ENCODE measurements at places on chromosomes 7 and 10.

DNA sequence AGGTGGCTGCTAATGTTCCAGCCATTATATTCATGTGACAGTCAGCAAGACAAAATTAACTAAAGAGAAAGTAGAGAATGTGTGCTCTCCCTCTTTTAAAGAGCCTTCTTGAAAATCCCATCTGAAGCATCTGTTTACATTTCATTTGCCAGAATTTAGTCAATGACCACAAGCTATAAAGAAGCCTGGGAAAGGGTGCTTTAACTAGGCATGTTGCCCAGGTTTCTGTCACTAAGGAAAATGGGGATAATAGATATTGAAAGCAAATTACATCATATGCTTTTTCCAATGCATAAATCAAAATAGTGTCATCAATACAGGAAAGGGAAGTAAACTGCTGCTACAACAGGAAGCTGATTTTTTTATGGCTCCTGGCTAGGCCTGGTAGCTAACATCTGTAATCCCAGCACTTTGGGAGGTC lies 67.7 kb downstream of the ELAPOR2 start:
- DNase-seq, result no peak

DNA sequence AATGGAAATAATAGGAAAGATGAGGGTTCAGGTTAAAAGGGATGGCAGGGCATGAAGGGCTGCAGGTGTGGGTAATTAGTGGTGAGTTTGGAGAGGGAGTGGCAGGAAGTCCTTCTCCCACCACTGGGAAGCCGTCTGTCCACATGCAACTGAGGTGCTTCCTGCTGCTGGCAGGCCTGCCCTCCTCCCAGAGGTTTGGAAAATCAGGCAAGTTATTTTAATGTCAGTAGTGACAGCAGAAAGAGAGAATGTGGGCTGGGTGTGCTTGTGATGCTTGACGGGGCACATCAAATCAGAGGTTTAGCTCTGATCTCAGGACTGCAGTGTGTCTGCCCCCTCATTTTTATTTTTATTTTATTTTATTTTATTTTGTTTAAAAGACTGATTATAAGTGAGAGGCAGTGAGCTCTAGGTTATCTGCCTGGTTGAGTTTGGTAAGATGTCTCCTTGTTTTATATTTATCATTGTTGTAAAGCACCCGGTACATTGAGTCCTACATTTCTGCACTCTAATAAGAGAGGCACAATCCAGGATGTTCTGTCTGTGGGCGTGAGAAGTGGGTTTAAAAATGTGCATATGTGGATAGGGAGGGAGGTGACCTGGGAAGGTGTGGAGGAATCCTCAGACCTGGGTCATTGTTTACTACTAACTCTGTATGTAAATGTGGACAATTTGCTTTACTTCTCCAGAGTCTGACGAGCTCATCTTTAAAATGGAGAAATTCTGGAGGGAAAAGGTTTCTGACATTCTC lies 504.4 kb downstream of the LRMDA start:
- DNase-seq, result no peak

GRCh38 chr7:5774790-5775189 lies 6.7 kb downstream of the RNF216 start:
- no peak for DNase-seq

DNA sequence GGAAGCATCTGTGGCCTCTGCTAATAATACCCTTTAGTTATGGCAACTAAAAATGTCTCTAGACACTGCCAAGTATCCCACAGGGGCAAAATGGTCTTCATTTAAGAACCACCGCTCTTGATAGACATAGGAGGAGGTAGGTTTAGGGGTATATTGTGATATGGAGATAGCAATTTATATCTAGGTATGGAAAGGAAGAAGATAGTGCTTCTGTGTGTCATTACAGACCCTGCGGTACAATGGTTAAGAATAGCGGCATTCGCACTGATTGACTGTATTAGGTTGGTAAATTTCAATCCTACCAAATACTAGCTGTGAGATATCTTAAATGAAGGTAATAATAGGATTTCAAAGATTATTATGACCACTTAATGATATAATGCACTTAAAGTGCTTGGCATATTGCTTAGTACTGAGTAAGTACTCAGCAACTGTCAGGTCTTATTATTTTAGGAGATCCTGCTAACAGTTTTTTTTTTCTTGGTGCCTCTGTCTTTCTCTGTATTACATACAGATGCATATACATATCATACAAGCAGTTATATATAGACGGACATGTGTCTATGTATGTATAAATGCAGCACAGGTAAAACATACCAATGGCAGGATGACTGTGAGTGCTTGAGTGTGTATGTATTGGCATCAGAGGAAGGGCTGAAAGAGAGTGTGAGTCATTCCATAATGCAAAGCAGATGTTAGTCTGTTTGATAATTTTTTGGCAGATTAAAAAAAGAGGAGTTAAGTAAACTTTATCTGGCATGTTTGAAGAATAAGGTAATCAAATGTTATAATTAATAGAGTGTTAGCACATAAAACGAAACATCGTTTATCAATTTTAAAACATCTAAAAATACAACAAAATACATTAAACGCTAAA lies 50.0 kb upstream of the ITGB8 start:
- no peak for DNase-seq

DNA sequence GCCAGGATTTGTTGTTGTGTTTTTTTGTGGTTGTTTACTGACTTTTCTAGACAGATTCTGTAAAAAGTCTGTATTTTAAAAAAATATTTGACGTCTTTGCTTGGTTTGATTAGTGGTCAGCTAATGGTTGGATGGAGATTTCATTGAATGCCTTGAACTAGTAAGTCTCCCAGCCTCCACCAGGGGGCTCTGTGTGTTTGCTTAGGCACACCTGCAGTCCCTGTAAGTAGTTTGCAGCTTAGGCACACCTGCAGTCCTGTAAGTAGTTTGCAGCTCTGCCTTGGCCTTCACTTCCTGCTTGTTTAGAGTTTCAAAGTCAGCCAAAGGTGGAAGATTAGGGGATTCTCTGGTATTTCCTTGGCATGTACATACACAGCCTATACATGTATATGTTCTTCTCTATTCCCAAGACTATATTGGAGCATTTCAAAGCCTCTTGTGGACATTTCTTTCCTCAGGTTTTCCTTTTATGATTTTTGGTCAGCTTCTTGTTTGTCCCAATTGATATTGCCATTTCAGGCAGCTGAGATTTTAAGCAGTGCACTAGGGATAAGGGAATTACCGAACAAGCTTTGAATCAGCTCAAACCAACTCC lies 101.6 kb downstream of the CCSER2 start:
- DNase-seq, result peak; percentile 83

- no peak for DNase-seq
These were observed 167.4 kb downstream of the SKAP2 start for GRCh38 chr7:26696978-26697377.
